GM13977 (cell line): ENCODE measurements at places on chromosomes 2 and 18.

GRCh38 chr18:26655525-26656430, 107.4 kb upstream of the KCTD1 start:
- no peak for DNase-seq

DNA sequence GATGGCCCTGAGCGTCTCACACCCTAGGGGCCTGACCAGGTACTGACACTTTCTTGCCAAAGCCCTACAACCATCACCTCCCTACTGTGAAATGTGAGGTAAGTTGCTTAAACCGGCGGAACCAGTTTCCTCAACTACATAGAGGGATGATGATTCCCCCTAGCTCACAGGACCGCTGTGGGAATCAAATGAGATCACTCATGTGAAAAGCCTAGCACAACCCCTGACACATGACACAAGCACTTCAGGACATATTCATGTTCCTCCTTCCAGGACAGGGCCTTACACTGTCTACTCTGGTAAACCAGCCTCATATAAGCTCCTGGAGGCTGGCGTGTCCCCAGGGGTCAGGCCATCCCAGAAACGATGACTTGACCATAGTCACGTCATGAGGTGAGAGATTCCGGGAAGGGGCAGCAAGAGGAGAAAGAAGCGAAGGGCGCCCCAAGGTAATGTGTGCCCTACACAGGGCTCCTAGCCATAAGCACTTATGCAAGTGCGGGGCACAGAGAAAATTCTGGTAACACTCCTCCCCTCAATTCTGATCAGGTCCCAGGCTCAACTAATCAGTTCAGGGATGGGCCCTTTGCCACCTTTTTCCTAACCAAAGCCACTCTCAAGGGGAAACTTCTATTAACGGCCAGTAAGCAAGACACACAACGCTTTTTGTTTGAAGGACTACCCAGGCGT, 49.5 kb downstream of the C2orf42 start:
- DNase-seq: peak; percentile 75

- no peak for DNase-seq
Measured at GRCh38 chr2:225008935-225009334, 33.3 kb downstream of the DOCK10 start.

DNA sequence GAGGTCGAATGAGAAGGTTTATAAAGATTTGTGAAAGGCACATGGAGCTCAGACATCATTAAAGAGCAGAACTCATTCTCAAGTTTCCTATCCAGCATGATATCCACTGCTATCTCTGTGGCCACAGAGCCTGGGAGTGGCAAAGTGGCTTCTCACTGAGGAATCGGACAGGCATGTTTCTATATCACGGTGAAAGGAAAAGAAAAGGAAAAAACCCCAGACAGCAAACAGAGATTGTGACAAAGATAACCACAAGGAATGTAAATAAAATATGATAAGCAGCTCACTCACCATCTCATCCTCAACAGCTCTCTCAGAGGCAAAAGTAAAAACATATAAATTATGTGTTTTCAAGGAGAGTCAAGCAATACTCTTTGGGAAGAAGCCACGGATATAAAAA, 2.5 kb downstream of the PID1 start:
- no peak for DNase-seq

DNA sequence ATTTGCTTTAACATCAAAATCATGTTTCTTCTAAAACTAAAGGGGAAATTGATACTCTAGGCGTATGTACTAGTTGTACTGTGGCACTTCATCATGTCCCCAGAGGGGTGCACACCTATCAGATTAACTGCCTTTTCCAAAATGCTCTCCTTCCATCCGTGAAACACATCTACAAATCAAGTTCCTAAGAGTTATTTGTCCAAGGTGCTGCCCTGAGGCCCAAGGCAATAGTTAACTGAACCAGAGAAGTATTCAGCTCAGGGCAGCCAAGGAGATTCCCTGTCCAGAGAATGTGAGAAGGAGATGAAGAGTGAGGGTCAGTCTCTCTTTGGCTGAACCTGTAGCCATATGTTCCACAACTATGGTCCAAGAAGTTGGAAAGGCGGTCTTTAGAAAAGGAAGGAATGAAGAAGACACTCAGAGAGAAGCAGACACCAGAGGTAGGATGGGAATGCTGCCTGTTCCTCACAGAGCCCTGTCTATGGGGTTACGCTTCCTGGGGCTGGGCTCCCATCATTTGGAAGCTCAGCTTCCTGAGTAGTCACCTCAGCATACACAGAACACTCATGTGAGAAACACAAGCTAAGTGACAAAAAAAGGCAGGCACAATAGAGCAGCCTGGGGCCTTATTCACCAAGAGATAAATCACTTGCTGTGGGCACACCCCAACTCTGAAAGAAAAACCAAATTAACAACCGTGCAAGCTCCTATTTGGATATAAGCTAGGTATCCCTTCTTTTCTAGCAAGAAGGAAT, 55.6 kb downstream of the ANKRD44 start:
- DNase-seq: no peak

DNA sequence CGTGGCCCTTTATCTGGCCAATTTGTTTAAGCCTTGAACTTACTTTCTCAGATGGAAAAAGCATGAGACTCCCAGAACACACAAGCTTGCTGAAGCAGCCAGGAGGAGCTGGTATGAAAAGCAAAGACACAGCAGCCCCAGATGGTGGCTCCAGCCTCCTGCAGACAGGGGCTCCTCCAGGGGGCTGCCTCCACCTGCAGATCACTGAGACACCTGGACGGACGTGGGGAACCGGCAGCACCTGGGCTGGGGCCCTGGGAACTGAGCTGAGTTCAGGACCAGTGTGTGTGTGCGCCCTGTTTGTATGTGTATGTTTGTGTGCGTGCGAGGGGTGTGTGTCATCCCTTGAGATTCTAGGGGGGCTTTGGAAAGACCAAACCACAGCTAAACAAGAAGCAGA, 8.6 kb downstream of the CYS1 start:
- no peak for DNase-seq

- DNase-seq: no peak
Measured at GRCh38 chr18:55790296-55790695, 202.3 kb upstream of the TCF4 start.

DNA sequence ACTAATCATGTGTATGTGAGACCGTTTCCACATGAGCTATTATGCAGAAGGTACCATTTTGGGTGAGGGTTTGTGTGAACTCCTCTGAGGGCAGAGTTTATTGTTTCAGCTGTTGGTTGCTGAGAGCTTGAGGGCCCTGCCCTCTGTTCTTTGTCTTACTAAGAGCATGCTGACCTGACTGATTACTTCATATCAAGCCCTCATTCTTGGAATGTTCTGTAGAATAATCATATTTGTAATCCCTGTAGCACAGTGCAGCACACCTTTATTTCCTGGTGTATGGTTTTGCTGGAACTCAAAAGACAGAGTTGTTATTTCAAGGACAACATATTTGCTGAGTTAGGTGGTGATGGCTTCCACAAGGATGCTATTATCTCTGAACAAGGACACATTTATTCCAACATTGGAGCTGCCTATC, 118.5 kb downstream of the GALNT3 start:
- no peak for DNase-seq

GRCh38 chr2:179569831-179570233, 291.6 kb downstream of the ZNF385B start:
- no peak for DNase-seq

GRCh38 chr2:41160439-41160838, 708.5 kb upstream of the SLC8A1 start:
- DNase-seq: no peak

DNA sequence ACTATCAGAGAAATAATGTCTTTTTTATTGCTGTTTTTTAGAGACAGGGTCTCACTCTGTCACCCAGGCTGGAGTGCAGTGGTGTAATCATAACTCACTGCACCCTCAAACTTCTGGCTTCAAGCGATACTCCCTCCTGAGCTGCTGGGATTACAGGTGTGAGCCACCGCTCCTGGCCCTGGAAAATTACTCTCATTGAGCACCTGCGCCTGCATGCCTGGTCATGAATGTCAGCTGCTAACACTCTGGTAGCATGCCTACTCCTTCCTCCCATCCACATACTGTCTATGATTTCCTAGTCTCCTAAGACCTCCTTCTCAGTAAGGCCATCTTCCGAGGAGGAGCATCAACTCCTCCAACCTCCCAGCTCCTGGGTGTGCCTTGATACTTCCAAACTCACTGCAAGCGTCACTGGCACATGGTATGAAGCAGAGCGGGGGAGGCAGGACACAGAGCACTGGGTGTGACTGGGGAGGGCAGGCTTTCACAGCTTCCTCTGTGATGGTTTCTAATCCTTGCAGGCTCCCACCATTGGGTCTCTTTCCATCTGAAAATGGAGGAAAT, 1.6 kb upstream of the MAP2 start:
- no peak for DNase-seq

- peak; percentile 80 for DNase-seq
Measured at GRCh38 chr2:181953881-181954537, 31.6 kb upstream of the PPP1R1C start.

- no peak for DNase-seq
Measured at GRCh38 chr2:194545978-194546377, 1111.0 kb upstream of the SLC39A10 start.

DNA sequence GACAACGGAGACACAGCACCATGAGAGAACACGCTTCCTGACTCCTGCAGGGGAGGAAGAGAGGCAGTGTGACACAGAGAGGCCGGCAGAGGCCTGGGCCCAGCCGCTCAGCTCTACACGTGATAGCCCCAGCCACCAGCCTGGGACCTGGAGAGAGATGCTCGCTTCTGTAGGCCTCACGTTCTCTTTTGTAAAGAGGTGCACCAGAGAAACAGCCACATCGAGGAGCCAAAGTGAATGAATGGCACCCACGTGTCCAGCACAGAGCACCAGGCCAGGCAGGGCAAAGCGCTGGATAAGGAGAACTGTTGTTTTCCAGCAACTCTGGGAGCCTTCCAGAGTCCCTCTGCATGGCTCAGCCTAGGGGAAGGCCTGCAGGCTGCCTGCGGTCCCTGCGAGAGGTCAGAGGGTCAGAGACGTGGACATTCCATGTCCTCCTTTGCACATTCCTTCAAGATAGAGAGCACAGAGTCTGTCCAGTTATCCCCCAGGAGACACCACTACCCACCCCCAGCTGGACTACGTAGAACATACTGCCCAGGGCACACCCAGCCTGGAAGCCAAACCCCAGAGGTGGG, 14.2 kb downstream of the LIMS2 start:
- DNase-seq: no peak

DNA sequence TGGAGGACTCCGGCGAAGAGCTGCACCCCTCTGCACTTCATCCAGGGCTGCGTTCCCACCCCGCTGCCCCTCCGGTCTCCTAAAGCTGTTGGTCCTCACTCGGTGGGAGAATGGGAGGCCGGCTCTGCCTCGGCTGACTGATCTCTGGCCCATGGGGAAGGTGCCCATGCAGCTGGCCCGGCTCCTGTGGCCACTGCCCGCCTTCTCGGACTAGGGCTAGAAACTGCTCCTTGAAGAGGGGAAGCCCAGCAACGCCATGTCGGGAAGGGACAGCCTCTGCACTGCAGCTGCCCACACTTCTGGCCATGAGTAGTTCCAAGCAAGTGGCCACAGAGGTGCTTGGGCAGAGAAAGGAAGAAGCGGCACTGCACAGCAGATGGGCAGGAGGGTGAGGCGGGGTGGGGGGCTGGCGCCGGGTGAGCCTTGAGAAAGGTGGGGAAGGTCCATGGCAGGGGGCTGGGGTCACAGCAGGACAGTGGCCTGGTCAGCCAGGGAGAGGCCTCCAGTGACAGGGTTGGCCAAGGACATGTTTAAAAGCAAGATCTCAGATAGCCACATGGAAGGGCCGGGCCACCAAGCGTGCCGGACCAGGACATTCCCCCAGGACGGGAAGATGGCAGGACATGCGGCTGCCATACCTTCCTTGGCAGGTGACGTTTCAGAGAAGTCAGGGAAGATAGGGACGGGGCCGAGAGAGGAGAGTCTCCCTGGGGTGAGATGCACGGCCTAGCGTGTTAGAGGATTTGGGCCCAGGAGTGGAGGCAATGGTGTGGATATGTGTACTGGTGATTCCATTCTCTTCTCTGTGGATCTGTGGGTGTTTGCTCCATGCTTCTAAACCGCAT, 158.8 kb upstream of the HDAC4 start:
- no peak for DNase-seq

- DNase-seq: no peak
Measured at GRCh38 chr2:217102956-217103355, 243.1 kb upstream of the TNP1 start.

DNA sequence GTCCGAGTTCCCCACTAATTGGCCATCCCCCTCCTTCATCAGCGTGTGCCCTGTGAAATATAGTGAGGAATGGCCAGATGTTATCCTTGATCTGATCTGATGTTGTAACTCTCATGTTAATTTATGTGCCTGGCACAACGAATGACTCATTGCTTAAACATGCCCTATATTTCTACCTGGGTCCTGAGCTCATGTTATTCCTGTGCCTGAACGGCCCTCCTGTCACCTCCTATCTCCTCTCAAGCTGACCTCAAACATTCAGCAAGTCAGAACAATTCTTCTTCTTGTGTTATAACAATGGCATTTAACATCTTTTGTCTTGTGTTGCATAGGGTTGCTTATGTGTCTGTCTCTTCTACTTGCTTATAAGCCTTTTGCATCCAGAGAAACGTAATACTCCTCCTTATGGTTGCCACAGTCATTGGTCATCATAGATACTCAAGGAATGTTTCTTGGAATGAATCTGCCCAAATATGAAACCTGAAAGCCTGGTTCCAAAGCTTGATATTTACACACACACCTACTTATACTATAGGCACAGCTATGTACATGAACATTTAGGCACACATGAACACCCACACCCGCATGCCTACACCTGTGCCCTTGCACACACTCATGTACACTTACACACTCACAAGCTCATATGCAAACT, 80.2 kb upstream of the PHLPP1 start:
- DNase-seq: no peak

DNA sequence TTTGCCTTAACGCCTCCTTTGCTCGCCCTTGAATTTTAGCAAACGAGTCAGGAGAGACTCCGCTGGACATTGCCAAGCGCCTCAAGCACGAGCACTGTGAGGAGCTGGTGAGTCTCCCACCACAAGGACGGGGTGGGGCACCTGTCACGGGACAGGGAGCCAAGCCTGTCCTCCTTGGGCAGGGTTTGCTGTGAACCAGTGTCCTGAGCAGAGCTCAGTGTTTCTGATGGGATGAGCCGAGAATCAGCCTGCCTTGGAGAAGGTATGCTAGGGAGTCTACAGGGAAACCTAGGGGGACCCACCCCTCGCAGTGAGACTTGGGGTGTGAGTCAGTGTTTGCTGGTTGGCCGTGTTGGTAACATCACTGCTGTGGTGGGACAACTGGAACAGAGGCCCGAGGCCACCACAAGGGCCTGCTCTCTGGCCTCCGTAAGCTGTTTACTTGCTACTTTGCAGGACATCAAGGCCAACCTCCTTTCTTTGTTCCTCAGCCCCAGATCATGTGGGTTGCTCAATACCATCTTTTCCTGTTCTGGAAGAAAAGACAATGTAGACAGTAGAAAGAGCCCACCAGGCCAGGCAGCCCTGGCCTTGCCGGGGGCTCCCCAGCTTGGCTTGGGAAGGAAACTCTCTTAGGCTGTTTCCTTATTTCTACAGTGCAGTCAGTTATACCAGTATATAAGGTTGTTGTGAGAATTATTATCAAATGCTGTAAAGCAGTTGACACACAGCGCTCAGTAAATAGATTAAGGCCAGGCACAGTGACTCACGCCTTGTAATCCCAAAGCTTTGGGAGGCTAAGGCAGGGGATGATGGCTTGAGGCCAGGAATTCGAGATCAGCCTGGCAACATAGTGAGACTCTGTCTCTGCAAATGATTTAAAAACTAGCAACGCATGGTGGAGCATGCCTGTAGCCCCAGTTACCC, 42.4 kb downstream of the ITGB1BP1 start:
- DNase-seq: no peak
